ENCODE measurements at places on chromosomes 16 and 17.
A peak's percentile ranks its signal among the peaks of the same experiment; 100 is the strongest.

DNA sequence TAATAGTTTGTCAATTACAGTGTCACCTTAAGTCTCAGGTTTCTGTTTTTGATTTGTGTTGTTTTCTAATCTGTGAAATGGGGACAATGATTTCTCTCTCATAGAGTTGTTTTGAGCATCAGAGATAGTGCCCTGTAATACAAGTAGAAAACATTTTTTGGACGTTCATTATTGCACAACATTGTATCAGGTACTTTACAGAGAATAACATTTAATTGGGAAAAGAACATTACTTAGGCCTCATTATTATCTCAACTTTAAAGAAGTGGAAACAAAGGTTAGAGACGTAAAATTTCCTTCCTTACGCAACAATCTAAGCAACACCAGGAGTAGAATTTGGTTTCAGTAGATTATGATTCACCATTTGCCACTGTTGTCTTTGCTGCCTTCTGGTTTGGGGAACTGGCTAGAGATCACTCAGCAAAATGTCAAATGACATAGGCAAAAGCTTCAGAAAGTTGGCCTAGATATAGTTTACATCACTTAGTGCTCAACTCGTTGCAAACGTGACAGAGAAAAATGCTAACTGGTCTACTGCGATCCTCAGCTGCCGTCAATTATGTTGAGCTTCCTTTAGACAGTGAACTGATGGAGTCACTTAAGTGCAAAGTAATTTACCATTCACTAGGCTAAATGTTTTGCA, 1026.8 kb downstream of the CDH11 start:
- DNase-seq, result no peak

DNA sequence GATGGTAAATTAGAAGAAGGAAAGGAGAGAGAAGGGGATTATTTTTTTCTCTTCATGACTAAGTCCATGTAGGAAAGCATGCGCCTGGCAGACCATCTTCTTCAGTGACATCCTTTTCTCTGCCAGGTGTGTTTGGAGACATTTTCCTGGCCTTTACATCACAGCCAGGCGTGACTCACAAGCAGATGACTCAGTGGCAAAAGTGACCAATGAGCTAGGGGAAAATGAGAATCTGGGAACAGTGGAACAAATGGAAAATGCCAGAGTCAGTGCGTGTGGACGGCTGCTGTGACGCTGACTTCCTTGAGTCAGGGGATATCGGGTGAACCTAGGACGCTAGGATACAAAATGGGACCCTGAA, 9.4 kb downstream of the KIAA0513 start:
- DNase-seq, result no peak

DNA sequence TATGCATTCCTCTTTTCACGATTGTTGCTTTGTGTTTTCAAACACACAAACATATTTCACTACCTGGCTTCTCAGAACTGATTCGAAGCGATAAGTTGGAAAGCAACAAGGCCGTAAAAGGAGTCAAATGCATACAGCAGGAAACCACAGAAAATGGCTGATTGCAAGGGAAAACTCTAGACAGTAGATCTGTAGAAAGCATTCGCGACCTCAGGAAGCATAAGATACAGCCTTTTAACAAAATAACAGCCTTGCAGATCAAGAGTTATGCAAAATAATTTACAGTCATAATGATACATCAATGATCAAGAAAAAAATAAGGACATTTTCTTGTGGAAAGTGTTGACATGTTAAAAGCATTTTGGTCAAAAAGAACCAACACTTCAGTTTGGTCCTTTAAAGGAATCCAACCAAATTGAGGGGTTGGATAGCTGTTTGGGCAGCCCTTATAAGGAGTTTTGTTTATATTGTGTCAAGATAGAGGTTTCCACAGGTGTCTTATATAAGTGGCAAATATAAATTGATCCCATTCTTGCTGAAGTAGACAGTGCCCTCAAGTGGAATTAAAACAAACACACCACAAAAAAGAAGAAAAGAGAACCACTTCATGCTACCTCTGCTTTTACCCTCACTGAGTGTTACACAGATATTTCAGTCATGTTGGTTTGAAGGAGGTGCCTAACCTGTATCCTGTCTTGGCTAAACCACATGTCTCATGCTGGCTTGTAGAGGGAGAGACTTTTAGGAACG, 5.5 kb downstream of the CYLD start:
- DNase-seq, result no peak

- DNase-seq, result no peak
Observed at GRCh38 chr17:74367206-74367605, at the start of gene GPR142. Gene GPR142, plus strand, starts transcription at chr17:74367506. Its CDS starts 2,035 bp downstream, at chr17:74369541.

- DNase-seq, result no peak
Observed at GRCh38 chr17:55216888-55217287, 47.9 kb upstream of the HLF start.

DNA sequence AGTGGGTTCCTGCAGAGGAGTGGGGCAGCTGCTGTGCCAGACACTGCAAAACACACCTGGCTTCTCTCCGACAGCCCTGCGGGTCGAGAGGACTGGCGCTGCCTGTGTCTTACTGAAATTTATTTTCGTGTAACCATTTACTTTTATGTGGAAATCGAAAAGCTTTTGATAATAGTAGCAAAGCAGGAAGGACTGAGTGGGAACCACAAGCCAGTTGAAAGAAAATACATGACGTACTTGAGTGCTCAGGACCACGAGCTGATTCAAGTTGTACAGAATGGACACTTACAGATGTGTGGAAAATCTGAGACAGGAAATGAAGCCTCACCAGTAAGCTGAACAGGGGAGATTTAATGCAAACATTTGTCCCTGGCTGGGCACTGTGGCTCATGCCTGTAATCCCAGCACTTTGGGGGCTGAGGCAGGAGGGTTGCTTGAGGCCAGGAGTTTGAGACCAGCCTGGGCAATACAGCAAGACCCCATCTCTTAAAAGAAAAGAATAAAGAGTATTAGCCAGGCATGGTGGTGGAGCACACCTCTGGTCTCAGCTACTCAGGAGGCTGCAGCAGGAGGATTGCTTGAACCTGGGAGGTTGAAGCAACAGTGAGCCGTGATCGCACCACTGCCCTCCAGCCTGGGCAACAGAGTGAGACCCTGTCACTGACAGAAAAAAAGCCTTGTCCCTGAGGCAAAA, 11.3 kb upstream of the RPL13 start:
- no peak for DNase-seq

GRCh38 chr16:58451945-58452401, 48.0 kb upstream of the NDRG4 start:
- no peak for DNase-seq

GRCh38 chr17:44733753-44734152, 25.0 kb upstream of the ADAM11 start:
- no peak for DNase-seq

DNA sequence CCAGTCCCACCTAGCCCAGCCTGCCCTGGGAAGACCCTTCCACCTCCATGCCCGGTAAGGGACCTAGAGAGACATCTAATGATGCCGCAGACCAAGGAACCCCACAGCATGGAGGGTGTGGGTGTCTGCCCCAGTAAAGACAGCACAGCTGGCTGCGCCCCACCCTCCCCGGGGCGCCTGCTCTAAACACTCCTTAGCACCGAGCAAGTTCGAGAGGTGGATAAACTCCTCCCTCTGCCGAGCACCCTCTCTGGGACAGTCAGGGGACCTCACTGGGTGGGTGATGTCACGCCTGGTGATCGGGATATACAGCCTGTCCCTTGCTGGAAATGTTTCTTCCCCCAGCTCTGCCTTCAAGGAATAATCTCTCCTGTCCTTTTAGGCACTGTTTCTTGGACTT, 16.7 kb upstream of the DNAI2 start:
- DNase-seq, result no peak

GRCh38 chr16:47604306-47604705, 143.2 kb downstream of the PHKB start:
- no peak for DNase-seq

GRCh38 chr17:82956726-82957468, 117.1 kb upstream of the ZNF750 start:
- DNase-seq, result no peak

DNA sequence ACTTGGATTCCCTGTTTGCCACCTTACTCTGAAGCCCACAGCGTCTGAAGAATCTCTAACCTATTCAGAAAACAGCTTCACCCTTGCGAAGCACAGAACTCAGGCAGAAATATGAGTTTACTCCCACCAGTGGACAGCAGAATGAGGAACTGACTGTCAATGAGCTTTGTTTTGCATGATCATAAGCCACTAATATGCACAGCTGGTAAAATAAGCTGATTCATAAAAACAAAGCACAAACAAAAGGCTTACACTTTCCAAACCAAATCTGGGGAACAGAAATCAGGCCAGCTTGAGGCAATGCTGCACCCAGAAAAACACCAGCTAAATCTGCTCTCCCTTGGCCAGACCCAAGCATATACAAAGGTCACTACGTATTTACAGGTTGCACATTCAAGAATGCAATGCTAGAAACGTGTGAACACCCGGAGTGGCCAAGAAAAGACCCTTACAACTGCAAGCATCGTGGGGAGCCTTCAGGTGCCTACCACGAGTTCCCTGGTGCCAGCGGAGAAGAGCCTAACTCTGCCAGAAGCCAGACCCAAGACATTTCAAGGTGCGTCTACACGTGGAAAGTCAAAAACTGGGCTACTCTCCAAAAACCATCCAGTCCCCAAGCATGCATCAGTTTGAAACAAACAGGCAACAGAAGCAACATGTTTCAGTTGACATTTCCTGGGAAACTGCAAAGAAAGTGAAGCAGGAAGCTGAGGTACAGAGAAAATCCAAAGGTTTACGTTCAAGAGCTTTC, 207.1 kb downstream of the ZFHX3 start:
- no peak for DNase-seq

DNA sequence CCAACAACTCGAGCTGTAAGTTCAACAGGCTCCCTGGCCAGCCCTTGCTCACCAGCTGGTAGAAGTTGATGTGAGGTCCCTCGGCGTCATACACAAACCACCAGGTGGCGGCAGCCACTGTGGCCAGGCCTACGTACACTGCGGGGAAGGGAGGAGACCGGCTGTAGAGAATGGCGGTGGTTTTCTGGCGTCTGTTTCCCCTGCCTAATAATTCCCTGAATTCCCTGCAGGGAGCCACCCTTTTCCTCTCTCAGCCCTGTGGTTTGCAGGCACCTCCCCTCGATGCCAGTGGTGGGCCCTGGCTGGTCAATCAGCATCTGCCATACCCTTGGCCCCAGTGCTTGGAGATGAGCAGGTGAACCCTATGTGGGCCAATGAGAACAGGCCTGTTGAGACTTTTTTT, 18.9 kb upstream of the P2RX1 start:
- DNase-seq, result no peak

GRCh38 chr17:61456688-61457225, 4.5 kb downstream of the TBX4 start:
- DNase-seq, result no peak

GRCh38 chr17:18257268-18257981, 1.1 kb downstream of the FLII start:
- DNase-seq, result no peak

GRCh38 chr17:14919631-14920213, 345.4 kb downstream of the PMP22 start:
- DNase-seq, result no peak

- no peak for DNase-seq
Observed at GRCh38 chr17:49055181-49055927, 58.2 kb downstream of the IGF2BP1 start.

DNA sequence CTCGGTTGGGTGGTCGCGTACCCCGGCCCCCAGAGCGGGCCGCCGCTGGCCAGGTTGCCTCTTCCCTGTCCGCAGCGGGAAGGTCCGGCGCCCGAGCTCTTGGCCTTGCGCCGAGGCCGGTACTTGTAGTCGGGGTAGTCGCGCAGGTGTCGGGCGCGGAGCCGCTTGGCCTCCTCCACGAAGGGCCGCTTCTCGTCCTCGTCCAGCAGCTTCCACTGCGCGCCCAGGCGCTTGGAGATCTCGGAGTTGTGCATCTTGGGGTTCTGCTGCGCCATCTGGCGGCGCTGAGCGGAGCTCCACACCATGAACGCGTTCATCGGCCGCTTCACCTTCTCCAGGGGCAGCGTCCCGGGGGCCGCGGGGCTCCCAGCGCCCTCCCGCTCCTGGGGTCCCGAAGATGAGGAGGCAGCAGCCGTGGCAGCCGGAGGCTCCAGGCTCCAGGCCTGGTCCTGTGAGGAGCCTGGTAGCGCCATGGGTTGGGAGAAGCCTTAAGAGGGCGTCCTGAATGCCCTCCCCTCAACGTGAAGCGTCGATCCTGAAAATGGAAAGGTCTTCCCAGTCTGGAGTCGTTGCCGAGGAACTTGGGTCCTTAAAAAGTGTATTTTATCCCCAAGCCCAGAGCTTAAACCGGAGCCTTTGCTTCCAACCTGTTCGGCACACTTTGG, 558 bp downstream of the SOX15 start:
- DNase-seq, result no peak

- no peak for DNase-seq
Observed at GRCh38 chr17:48504953-48505352, 25.9 kb downstream of the HOXB1 start.

DNA sequence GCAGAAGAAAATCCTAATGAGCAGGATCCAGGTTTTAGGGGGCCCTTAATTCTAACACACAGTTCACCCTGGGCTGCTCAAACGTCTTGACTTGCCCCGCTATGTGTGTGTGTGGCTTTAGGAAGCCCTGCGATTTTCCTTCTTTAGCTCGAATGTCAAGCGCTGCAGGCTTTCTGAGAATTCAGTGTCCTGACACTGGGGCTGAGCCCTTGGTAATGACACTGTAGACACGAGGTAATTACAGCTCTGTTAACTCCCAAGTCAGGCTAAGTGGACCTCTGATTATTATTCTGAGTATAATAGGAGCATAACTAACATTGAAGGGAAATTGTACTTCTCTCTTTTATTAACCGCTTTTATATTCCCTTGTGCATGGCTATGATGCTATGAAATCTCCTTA, 202.1 kb downstream of the RBFOX1 start:
- no peak for DNase-seq

GRCh38 chr16:47705266-47705665, 244.1 kb downstream of the PHKB start:
- DNase-seq, result no peak

DNA sequence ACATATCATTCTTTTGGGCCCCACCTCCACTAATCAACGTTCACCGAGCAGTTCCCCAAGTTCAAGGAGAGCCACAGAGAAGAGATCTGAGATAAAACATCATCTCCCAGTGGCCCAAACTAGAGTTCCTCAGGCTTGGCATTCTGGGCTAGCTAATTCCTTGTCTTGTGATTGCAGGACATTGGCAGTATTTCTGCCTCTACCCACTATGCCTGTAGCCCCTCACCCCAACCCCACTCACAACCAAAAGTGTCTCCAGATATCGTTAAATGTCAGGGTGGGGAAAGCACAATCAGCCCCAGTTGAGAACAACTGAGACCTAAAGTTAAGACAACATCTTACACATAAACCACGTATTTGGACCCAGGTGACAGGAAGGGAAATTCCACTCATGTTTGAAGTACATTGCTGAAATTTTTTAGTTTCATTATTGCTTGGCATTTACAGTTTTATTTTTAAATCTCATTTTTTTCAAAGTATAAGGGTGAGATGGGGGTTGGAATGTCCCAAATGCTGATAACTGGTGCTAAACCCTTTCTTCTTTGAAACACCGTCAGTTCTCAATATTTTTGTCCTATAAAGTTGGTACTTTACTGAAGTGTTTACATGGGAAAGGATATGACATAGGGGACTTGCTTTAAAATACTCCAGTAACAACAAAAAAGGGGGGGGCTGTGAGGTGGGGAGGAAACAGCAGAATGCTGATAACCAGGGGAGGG, 13.6 kb downstream of the ZC3H7A start:
- peak; percentile 46 for DNase-seq

Data from central memory CD8-positive, alpha-beta T cell (primary cell).